Left renal cortex interstitium (tissue), 4 donors: ENCODE measurements at places on chromosomes 3 and 15. TPM values are rescaled to one million over a fixed set of nuclear protein-coding genes. Genes with fewer than 3 reads are reported as not detected.

PLCB2 gene
- 10.5 TPM for polyA plus RNA-seq

IGSF10 gene
- polyA plus RNA-seq = 2.3 TPM

EFHB gene
- polyA plus RNA-seq = 1.9 TPM

ATP8B4 gene
- 2.9 TPM for polyA plus RNA-seq

NANOGP8 gene
- polyA plus RNA-seq = not detected

GXYLT2 gene
- 13.2 TPM for polyA plus RNA-seq

ITPKA gene
- 0.91 TPM for polyA plus RNA-seq

PPP2R3A gene
- 20.6 TPM for polyA plus RNA-seq

TJP1 gene
- 189 TPM for polyA plus RNA-seq

CPN2 gene
- 0.85 TPM for polyA plus RNA-seq

BCL2A1 gene
- polyA plus RNA-seq = 0.96 TPM

ZNF502 gene
- 12.0 TPM for polyA plus RNA-seq

CORO2B gene
- 23.2 TPM for polyA plus RNA-seq

SH2D7 gene
- polyA plus RNA-seq = 0.64 TPM

SNAPC5 gene
- polyA plus RNA-seq = 40.2 TPM

BTD gene
- polyA plus RNA-seq = 18.0 TPM

ATP1B3 gene
- 135 TPM for polyA plus RNA-seq

COL7A1 gene
- 14.4 TPM for polyA plus RNA-seq

SLC24A5 gene
- polyA plus RNA-seq = 0.41 TPM

DGKG gene
- polyA plus RNA-seq = 0.66 TPM

VIPR1 gene
- polyA plus RNA-seq = 1.5 TPM

RLBP1 gene
- not detected for polyA plus RNA-seq

CPA3 gene
- 0.19 TPM for polyA plus RNA-seq

LIPH gene
- 1.2 TPM for polyA plus RNA-seq

WDR93 gene
- polyA plus RNA-seq = 1.9 TPM

CTDSPL gene
- 100 TPM for polyA plus RNA-seq

PLSCR5 gene
- not detected for polyA plus RNA-seq

TGM5 gene
- not detected for polyA plus RNA-seq

CNTN4 gene
- 24.5 TPM for polyA plus RNA-seq

SLC7A14 gene
- polyA plus RNA-seq = 2.6 TPM

VWA5B2 gene
- polyA plus RNA-seq = 1.8 TPM
